ENCODE measurements at places on chromosomes 5 and 9.

- no peak for DNase-seq
Measured at GRCh38 chr5:78288246-78288645, 6.3 kb downstream of the AP3B1 start.

DNA sequence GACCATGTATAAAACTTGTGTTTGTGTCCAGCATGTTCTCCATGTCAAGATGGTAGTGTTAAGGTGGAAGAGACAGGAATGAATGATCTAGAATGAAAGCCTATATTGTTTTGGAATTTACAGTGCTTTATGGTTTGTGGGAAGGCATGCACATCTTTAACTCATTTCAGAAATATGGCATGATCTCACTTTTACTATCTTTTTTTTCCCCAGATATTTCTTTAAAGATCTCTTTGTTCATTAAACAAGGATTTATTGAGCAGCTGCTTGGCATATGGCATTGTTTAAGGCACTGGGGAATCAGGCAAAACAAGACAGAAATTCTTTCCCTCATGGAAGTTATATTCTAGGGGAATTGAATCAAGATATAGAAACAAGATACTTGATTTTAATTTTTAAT, 51.7 kb downstream of the SLC12A2 start:
- DNase-seq: no peak

DNA sequence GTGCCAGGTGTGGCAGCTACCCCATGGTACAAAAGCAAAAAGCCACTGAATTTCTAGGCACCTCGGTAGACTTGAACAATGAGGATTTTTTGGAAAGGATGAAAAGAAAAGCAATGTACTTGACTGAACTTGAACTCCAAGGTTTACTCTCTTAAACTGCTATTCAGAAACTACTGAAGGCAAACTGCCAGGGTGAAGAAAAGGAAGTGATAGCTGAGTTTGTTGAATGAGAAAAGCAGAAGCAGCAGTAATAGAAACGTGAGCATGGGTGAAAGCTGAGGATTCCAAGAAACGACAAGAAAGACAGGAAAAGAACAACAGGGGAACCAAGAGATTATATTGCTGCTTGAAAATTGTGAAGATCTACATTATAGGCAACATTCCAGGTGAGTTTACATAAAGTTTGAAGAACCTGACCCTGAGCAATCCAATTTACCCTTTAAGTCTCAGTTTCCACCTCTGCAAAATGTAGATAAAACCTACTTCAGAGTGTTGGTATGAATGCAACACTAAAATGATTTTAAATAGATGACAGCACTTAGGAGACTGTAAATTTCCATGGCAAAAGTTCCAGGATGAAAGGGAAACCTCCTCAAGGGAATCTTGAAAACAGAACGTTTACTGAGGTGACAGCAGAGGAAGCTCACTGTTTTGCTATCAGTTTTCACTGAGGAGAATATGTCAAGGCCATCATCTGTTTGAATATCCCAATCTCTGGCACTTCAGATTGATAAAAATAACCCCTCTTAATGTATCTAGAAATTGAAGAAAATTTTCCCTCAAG, 245.8 kb downstream of the SPATA31D1 start:
- peak; percentile 47 for DNase-seq

DNA sequence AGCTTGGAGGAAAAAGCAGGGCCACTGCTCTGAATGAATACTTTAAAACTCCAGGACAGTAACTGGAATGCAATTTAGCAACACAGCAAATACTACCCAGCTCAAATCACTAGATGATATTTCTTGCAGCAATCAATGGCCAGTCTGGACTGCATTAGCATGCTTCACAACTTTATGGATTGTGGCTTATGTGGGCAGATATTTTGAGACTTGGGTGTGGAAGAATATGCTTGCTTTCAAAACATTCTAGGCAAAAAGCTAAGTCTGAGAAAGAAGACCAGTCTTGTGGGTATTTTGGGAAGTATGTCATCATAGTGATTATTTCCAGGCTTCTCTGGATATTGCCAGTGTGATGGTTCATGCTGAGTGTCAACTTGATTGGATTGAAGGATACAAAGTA, 3.1 kb downstream of the RANBP3L start:
- DNase-seq: no peak

GRCh38 chr9:98687911-98688310, 20.8 kb downstream of the GABBR2 start:
- DNase-seq: no peak

GRCh38 chr9:13411791-13412190, 132.3 kb upstream of the MPDZ start:
- DNase-seq: no peak

DNA sequence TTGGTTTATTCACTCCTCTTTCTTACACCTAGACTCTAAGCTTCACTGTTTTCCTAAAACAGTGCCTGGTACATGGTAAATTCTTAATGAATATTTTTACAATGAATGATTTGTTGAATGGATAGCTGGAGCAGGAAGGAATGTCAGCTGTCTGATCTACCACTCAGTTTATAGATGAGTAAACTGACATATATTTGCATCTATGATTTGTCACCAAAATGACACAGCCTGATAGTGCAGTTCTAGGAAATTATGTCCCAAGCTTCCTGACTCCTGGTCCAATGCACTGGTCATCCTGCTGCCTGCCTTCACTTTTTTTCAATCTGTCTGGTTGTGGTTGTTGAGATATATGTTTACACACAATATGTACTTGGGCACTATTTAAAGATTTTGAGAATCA, 651.7 kb upstream of the WWC1 start:
- DNase-seq: no peak

- no peak for DNase-seq
Measured at GRCh38 chr5:80777347-80778287, 122.8 kb upstream of the DHFR start.

DNA sequence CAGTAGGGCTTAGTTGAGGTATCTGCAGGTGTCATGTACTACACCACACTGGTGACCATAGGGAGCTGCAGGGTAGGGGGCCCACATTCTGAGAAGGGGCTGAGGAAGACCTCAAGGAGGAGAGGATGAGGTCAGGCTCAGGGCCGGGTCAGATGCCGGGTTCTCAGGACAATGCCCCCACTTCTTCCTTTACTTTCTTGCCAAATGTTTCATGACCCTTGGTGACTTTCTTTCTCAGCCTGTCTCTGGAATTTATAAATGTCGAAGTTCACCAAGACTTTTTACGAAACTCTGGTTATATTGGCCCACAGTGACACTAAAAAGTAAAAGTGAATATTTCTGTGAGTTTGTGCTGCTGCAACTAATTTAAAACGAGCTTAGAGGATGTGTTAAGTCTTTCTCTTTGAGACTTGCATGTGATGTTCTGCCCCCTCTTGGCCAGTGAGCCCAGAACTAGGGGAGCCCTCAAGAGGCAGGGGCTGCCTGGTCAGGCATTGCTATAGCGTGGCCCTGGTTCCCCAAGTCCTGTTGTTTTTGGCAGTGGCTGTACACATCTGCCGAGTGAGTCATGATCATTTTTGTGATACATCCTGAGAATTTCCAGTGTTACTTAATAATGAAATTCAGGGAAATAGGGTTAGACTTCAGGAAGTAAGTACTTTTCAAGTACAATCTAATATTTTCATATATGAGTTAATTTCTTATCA, 11.2 kb downstream of the ACO1 start:
- DNase-seq: peak; percentile 8

GRCh38 chr5:107570181-107570580, 100.6 kb downstream of the EFNA5 start:
- DNase-seq: no peak

GRCh38 chr5:84478603-84479002, 93.9 kb upstream of the EDIL3 start:
- DNase-seq: no peak

DNA sequence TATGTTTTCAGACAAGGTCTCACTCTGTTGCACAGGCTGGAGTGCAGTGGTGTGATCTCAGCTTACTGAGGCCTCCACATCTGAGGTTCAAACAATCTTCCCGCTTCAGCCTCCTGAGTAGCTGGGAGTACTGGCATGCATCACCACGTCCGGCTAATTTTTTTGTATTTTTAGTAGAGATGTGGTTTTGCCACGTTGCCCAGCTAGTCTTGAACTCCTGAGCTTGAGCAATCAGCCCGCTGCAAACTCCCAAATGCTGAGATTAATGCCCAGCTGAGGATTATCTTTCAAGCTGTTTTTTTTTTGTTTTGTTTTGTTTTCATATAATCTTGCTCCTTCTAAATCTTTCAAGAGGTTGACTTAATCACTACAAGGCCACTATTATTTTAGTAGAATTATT, 47.3 kb upstream of the SLC28A3 start:
- DNase-seq: no peak

GRCh38 chr5:119031905-119032304, 39.0 kb upstream of the DMXL1 start:
- no peak for DNase-seq

All from hematopoietic multipotent progenitor cell treated with erythropoietin and hydrocortisone succinate and interleukin-3 and kit ligand, for 4 days (in vitro differentiated cells).